Germinal center (tissue), 1 donor: ENCODE measurements at places on chromosomes 4 and X.

GRCh38 chrX:110131031-110131430 is 128.1 kb downstream of the TMEM164 start:
- DNase-seq: no peak

GRCh38 chr4:16812041-16812440 is 86.4 kb downstream of the LDB2 start:
- DNase-seq: no peak

- DNase-seq: peak; percentile 47
Measured at GRCh38 chr4:170374770-170375169, 285.0 kb upstream of the AADAT start.

- DNase-seq: no peak
Measured at GRCh38 chrX:108130889-108131288, 39.3 kb downstream of the ATG4A start.

- DNase-seq: no peak
Measured at GRCh38 chr4:140105436-140105835, 48.5 kb downstream of the MAML3 start.

- no peak for DNase-seq
Measured at GRCh38 chrX:24341795-24342194, 18.6 kb upstream of the SUPT20HL1 start.

- DNase-seq: no peak
Measured at GRCh38 chrX:1524874-1525582, 12.0 kb downstream of the P2RY8 start.

DNA sequence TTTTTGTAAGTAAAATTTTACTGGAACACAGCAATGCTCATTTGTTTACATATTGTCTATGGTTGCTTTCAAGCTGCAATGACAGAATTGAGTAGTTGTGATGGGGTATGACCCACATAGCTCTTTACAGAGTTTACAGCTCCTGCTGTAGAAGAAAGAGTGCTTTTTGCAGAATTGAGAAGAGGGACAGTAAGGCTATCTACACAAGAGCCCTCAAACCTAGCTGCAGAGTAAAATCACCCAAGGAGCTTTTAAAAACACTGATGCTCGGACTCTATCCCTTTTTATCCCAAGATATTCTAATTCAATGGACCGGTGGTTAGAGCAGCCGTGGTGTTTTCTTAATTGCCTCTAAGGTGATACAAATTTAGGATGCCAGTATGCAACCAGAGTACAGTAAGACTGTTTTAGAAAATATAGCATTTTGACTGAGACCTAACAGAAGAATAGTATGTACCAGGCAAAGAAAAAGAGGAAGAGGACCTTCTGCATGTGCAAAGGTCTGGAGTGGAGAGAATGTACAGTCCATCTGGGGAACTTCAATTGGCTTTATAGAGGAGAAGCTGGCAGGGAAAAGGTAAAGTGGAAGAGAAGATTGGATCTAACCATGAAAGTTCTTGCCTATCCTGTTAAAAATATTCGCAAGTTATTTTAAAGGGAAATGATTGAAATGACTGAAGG is 663.6 kb upstream of the CPEB2 start:
- DNase-seq: no peak

GRCh38 chr4:79042079-79042674 is 102.9 kb upstream of the PAQR3 start:
- no peak for DNase-seq

- DNase-seq: no peak
Measured at GRCh38 chrX:118039591-118039990, 77.0 kb downstream of the KLHL13 start.

- DNase-seq: no peak
Measured at GRCh38 chr4:37935026-37935425, 25.2 kb upstream of the PTTG2 start.

DNA sequence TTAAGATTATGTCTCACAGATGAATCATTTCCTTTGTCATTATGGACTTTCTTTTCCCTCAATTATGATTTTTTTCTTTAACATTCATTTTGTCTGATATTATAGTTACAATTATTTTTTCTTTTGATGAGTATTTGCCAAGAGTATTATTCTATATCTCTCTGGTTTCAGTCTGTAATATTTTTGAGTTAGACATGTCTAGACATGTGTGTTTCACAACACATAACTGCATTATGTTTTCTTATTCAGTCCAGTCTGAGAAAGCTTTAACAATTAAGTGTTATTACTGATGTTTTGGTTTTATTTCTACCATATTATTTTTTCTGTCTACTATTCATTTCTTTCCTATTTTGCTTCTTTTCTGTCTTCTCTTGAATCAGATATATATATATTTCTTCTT is 108.3 kb upstream of the MID1IP1 start:
- DNase-seq: no peak
